ENCODE measurements at places on chromosomes 11 and 22.

DNA sequence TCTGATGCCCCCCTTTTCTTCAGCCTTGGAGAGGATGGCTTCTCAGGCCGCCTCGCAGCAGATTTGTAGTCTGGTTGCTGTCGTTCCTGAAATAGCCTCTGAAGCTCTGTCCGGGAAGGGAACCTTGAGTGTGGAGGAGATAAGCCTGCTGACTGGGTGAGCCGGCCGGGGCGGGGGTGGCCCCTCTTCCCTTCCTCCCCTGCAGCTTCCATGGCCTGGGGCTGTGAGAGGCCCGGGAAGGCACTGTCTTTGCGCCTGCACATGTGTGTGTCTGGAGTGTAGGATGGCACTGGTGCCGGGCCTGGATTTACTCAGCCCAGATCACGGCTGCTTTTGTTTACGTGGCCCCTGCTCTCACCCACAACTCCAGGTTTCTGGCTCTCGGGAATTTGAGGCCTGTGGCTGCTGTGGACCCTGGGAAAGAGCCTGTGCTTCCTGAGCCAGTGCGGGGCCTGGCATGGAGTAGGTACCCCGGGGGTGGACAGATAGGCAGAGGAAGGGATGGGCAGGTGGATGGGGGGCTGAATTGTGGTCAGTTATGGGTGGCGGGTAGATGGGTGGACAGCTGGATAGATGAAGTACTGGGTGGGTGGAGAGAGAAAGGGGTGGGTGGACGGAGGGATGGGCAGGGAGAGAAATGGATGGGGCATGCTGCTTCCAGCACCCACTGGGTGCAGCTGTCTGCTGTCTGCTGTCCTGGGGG is 16.6 kb downstream of the KCNQ1 start:
- no peak for DNase-seq

DNA sequence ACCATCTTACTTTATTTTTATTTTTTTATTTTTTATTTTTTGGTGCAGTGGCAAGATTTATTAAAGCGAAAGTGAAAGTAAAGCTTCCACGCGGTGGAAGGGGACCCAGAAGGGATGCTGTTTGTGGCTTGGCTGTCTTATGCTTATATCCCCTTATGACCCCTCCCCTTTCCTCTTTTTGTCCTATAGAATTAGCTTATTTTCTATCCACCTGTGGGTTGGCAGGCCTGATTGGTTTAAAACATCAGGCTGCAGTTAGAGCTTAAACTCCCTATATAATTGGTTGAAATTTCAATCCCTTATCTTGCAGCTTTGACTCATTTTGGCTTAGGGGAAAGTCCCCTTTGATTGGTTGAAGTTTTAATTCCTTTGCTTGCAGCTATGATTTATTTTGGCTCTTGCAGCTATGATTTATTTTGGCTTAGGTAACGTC is 50.5 kb downstream of the NNMT start:
- no peak for DNase-seq

- DNase-seq = no peak
These were observed 2.6 kb upstream of the RRM1 start for GRCh38 chr11:4092026-4092425.

- no peak for DNase-seq
These were observed 5.1 kb upstream of the TP53AIP1 start for GRCh38 chr11:128947773-128948172.

DNA sequence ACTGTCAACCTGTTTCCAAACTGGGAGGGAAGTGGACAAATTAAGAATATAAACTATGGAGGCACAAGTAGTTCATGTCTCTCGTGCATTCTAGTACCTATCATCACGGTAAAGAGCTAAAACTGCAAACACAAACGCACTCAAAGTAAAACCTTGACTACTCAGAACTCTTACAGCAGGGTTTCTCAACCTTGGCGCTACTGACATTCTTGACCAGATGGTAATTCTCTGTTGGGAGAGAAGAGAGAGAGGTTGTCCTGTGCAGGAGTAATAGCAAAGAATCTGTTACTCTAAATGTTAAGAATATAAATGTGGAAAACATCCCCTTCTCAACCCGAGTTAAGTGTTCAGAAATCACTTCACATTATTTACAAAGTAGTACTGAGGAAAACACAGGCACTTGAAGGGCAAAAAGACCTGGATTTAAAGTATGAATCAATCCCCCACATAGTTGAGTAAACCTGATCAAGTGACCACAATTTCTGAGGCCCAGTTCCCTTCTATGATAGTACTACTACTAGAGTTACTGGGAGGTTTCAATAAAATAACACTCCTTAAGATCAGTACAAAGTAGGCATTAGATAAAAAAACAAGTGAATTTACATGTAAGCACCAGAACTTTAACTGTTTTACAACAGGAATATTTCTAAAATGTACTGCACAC is 73.1 kb upstream of the ARHGAP32 start:
- no peak for DNase-seq

DNA sequence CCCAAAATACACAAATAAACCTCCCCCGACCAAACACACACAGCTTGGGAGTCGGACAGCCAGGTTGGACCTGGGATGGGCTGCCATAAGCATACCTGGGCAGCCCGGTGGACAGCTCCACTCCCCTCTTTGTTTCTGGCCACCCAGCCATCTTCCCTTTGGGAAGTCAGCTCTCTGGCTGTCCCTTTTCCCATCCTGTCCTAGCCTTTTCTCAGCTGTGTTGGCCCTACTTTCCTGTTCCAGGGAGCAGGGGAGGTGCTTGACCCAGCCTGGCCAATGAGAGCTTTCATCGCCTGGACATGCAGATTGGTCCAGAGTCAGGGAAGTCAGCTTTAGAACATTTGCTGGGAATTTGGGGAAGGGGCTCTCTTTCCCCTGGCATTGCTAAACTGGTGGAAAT is 68.7 kb upstream of the NECTIN1 start:
- DNase-seq = no peak

DNA sequence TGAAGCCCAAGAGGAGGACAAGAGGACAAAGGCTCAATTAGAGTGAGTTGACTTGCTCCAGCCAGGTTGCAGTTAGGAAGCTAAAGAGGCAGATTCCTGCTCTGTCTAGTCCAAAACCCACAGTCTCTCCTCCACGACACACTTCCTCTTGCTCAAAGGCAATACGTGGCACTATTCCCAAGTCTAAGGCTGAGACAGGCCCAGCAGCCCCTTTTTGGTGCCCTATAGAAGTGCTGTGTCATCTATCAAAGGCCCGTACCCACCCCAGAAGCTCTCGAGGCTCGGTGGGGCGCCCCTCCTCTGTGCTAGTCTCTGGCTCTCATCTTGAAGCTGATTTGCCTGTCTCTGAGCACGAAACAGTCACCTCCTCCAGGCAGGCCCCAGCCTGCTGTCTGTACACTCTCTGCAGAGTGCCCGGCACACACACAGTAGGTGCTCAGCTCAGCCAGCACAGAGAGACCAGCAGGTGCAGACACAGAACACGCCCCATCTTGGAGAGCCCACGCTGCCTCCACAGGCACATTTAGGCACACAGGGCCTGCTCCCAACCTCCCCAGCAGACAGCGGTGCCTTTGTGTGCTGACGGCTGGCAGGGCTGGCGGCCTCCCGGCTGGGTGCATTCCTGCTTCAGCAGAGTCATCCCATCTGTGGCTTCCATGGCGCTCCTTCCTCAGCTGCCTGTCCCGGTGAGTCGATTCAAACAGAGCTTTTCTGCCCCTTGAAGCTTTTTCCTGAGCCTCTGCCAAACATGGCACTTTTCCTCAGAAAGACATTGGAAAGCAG is 52.8 kb downstream of the MYH9 start:
- peak; percentile 85 for DNase-seq

- DNase-seq = no peak
These were observed 69.0 kb upstream of the SHISAL1 start for GRCh38 chr22:44381761-44382115.

DNA sequence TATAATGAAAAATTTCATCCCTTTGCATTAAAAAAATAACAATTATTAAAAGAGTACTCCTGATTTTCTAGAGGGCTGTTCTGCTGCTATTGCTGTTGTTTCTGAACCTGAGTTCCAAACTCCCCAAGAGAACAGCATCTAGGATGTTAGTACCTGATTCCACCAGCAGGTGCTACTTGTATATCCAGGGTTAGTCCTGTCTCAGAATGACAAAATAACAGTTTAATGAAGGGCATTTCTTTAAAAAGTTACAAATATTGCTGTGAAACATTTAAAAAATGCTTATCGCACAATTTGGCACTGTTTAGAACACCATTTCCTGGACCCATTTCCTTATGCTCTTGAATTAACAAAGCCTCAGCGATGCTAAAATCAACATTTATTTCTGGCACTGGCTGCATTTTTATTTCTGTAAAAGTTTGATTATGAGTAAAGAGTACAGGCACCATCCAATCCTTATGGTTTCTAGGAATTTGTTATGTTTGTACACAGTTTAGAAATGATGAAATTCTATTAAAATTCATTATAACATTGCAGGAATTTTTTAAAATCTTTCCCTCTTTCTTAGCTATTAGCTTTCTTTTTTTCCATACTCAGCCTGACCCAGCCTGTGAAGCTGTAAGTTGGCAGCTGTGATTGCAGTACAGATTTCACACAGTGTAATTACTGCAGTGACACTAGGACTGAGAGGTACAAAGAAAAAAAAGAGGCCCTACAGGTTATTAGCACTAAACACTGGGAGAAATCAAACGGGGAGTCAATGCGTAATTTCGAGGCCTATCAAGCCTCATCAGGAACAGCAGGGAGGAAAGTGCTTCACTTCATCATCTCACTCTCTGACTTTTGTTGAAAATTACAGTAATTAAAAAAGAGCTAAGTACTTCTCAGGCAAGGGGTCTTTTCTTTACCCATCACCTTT is 208.8 kb downstream of the DCDC1 start:
- DNase-seq = no peak

DNA sequence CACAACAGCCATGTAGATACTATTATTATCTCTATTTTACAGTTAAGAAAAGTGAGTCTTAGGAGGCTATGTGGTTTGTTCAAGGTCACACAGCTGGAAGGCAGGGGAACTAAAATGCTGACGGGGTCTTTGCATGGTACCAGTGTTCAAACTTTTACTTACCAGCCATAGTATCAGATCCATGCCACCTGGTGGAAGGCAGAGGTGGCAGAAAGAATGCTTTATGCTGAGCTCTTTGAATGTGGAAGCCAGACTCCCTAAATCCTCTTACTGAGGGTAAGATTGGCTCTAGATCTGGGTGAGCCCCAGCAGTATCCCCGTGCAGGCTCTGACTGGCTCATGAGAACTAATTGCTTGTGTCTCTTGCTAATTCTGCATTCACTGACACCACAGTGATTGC is 54.3 kb upstream of the NAV2 start:
- DNase-seq = no peak

DNA sequence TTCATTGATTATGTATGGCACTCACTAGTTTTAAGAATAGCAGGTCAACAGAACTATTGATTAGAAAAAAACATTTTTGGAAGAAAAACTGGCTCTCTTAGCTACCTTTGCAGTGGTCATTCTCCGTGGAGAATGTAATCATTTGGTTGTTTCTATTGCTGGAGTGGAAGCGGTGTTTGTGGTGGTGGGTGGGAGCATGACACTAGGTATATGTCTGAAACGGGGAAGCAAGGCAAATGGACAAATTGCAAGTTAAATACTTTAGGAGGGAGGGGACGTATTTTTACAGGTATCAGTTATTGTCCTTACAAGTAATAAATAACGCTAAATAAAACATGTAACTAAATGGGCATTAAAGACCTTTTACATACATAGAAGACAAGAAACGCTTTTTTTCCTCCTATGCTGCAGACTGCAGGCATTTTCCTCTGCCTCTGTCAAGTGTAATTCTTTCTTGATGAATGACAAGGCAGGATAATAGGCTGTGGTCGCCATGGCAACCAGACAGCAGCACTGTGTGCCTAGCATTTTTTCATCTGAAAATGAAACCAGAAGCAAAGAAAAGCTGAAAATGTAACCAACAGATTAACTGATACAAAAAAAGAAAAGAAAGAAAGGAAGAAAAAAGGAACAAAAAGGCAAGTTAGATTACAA is 46.2 kb downstream of the BLID start:
- peak; percentile 87 for DNase-seq

GRCh38 chr11:71488681-71489270 is 35.8 kb downstream of the NADSYN1 start:
- no peak for DNase-seq
